Activated naive CD4-positive, alpha-beta T cell treated with Interleukin-2 at 50 U/mL for 16 hours (primary cell): ENCODE measurements at places on chromosomes 11 and 22.
A peak's percentile ranks its signal among the peaks of the same experiment; 100 is the strongest.

DNA sequence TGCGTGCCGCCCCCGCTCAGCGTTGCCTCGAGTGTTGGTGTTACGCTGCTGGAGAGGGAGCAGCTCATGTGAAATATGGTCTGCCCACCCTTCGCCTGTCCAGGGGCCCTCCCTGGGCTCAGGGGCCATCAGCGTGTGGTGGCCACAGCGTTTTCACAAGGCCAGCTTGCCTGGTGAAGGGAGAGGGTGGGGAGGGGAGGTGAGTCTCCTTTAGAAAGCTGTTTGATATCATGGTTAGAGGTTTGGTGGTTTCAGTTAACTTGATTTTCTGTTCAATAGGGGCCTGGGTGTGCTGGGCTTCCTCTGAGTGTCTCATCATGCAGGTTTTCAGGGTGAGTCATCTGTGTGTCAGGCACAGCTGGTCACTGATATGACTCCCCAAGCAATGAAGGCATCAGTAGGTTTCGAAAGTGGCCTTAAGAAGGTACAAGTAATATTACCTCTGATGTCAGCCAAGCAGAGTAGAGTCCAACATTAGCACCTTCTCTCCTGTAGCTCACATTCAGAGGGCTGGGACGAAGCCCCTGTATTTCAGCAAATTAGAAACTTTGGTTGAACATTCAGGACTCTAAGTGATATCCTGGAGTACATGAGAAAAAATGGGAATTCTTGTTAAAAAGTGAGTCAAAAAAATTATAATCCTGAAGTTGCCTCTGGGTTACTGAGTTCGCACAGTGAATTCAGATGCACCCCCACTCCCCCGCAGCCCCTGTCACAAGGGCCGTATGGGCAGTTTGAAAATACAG lies 172.5 kb downstream of the TBC1D22A start:
- peak; percentile 19 for DNase-seq

- peak; percentile 33 for DNase-seq
Observed at GRCh38 chr22:28855355-28856094, 27.8 kb upstream of the ZNRF3 start.

- DNase-seq, result no peak
Observed at GRCh38 chr11:14388352-14388751, 29.4 kb upstream of the RRAS2 start.

DNA sequence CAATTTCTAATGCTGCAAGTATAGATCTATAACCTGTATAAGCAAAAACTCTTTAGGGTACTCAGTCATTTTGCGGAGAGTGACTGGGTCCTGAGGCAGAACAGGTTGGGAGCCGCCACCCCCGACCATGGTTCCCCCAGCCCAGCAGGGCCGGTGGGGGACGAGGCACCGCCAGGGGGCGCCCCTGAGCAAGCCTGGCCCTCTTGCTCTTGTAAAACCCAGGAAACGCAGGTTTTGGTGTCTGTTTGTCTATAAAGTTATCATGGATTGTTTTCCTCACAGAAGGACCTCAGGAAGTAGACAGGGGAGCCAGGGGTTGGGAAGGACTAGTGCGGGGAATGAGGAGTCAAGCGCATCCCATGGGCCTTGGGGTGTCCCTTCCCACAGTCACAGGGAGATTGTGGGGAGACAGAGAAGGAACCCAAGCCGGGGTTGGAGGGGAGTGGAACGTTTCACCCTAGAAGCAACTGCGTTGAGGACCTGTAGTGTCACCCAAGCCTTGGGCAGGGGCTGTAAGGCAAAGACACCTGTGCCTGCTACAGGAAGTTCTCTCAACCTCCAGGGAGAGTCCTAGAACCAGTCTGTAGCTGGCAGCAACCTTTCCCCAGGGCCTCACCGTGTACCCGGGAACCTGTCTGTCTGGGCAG lies 26.4 kb downstream of the KCTD17 start:
- peak; percentile 88 for DNase-seq

DNA sequence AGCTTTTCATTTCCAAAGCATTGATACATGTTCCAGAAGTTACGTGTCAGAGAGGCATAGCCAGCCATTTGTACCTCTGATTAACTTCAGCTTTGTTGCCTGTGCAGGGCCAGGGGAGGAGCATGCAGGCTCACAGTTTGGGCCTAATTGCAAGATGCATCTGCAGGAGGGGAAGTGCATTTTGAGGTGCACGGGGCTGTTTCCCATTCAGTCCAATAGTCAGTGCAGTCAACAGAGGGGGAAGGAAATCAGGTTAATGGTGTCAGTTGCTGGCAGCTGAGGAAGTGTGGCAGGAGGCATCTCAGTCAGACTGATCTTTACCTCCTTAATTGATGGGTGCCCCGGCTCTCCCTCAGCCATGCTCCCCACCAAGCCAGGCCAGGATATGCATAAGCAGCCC lies 39.3 kb downstream of the ABCC8 start:
- no peak for DNase-seq

DNA sequence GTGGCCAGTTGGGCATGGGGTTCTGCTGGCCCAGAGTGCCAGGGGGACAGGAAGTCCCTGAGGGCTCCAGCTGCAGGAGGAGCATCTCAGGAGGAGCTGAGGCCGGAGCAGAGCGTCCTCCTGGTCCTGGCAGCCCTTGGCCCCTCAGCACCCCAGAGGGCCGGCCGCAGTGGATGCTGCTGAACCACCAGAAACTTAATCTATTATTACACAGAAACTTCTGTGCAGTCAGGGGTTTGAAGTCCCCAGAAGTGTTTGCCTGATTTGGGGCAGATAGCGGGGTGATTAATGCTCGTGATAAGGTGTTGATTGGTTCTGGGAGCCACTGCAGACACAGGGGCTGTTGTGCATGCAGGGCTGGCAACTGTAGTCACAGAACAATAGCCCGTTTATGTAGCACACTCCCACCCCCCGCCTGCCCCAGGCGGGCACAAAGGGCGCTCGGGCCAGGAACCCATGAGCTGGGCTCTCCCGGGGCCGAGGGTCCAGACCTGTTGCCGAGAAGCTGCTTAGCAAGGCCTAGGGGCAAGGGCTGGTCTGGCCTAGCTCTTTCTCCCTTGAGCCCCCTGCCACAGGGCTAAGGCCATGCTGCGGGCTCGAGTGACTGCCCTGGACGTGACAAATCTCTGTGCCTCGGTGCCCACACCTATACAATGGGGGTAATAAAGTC lies 29.0 kb upstream of the KCNQ1OT1 start:
- DNase-seq, result no peak

DNA sequence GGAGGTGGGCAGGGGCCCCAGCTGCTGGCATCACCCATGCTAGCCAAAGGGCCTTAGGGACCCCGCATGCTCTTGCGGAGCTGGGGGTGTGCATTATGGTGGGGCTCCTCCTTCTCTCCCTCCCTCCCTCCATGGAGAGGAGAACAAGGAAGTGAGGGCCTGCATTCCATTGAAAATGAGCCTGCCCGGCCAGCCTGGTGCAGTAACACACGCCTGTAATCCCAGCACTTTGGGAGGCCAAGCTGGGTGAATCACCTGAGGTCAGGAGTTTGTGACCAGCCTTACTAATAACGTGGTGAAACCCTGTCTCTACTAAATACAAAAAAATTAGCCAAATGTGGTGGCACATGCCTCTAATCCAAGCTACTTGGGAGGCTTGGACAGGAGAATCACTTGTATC lies 22.4 kb downstream of the SNAP29 start:
- no peak for DNase-seq

- DNase-seq, result no peak
Observed at GRCh38 chr11:86011175-86011574, 57.7 kb downstream of the PICALM start.

DNA sequence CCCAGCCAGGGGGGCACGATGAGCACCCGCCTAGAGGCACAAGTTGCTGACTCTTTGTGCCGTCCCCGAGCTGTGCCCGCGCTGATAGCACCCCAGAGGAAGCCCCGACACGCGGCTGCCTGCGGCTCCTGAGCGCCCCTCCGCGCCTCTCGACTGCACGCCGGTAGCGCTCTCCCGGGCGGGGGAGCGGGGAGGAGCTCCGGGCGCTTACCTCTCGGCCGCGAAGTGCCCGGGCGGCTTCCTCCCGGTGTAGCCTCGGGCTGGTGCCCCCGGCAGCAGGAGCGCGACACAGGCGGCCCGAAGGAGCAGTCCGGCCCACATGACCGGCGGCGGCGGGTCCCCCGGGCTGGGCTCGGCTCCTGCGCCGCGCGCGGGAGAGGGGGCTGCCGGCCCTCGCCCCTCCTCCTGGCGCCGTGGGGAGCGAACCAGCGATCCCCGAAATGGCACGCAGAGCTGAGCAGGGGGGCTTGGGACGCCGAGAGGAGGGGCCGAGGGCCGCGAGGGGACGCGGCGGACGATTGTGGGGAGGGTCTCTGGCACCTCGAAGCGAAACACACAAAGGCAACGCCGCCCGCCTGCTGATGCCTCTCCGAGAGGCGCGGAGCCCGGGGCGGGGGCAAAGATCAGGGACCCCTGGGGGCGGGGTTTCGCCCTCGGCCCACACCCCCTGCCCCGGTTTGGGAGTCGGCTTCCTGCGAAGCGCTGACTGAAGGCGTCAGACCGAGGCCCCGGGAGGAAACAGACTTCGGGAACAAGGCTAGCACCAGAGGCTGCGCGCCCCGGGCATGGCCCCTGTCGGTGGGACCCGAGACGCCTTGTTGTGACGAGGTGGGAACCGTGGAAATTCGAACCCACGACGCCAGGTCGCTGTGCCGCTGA lies at the start of gene VWCE:
VWCE (minus strand) TSS at position 600 of the 879 bp plus-strand sequence; CDS start at position 321, 279 bp downstream.
- peak; percentile 70 for DNase-seq

DNA sequence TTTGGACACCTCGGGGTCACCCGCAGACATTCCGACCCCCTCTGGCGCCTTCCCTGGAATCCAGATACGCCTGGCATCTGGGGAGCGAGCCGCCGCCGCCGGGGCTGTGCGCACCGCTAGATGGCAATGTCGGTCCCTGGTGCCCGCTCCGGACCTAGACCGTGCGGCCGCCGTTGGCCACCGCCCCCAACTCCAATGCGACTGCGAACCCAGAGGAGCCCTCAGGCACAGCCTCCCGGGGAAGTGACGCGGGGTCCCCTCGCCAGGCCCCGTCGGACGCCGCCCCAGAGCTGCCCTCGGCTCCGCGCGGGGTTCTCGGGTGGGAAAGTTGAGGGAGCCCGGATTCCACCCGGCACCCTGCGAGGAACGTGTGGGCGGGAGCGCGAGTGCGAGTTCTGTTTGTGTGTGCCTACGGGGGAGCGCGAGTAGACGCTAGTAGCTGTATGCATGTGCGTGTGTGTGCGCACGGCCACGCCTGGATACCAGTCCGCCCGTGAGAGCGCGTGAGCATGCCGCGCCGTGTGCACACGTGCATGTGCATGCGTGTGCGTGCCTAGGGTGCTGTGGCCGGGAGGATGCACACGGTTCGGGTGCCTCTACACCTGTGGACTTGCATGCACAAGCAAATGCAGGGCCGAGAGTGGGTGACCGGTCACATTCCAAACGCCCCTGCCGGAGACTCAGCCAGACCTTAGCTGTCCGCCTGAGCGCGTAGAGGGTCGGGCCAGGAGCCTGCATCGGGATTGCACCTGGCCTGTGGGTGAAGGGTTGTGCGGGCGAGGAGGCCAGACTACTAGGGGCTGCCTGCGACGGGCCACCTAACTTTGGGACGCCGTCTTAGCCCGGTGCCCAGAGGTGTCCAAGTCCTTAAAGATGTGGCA lies 1.9 kb downstream of the CHRM4 start:
- DNase-seq, result peak; percentile 57

GRCh38 chr11:61683961-61684869 lies 4.0 kb downstream of the DAGLA start:
- DNase-seq, result peak; percentile 47

DNA sequence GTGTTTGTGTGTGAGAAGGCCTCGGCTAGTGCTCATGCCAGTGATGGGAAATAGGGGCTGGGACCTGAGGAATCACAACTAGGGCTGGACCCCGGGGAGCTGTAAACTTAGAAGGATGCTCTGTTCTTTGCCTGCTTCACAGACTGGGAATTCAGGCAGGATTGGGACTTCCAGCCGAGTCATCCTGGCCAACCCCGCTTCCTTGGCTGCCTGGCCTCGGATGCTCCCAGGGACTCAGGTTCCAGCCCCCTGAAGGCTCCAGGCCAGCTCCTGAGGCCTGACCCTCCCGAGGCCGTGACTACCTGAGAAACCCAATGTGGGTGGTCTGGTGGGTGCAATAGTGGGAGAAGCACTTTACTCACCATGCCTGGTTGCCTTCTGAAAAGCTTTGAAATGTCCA lies 44.7 kb downstream of the IRAG1 start:
- no peak for DNase-seq

GRCh38 chr11:58152781-58153180 lies 27.5 kb upstream of the OR9I1 start:
- DNase-seq, result no peak

- DNase-seq, result no peak
Observed at GRCh38 chr11:114192841-114193389, 103.3 kb upstream of the NNMT start.

DNA sequence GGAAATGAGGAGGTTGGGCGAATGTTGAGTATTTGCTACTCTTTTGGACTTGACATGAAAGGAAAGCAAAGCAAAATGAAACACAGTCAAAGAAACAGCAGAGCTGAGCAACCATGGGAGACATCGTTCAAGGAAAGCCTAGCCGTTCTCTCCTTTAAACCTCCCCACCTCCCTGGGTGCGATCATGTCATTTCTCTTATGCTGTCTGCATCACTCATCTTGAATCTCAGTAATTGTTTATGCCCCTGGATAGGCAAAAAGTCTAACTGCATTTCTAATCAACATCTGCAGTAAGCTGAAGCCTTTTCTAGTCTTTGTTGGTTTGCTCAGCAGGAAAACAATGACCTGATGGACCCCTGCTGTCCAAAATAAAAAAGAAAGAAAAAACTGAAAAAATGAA lies 107.0 kb downstream of the MSANTD4 start:
- DNase-seq, result no peak

DNA sequence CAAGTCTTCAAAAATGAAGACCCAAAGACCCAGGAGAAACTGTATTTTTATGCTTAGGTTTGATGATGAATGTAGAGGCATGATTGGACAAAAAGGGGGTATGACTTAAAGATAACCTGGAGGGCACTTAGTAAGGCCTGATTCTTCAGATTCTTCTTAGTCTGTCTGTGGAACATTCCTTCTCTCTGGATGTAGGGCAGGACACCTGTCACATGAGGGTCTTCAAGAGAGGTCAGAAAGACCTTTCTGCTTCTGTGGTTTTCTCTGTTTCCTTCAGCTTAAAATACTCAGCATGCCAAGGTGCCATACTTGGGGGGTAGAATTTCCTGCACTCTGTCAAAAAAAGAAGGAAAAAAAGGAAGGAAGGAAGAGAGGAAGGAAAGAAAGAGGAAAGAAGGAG lies 78.1 kb downstream of the BLID start:
- no peak for DNase-seq

GRCh38 chr11:45322111-45322705 lies 36.1 kb upstream of the SYT13 start:
- DNase-seq, result no peak

- DNase-seq, result no peak
Observed at GRCh38 chr22:35480627-35481550, 59.7 kb upstream of the RASD2 start.
